ENCODE measurements at places on chromosomes 1 and 21. TPM values are rescaled to one million over a fixed set of nuclear protein-coding genes. Genes with fewer than 3 reads are reported as not detected.

GRCh38 chr1:88056881-88057280 lies 627.2 kb upstream of the PKN2 start:
- DNase-seq: no peak

DNA sequence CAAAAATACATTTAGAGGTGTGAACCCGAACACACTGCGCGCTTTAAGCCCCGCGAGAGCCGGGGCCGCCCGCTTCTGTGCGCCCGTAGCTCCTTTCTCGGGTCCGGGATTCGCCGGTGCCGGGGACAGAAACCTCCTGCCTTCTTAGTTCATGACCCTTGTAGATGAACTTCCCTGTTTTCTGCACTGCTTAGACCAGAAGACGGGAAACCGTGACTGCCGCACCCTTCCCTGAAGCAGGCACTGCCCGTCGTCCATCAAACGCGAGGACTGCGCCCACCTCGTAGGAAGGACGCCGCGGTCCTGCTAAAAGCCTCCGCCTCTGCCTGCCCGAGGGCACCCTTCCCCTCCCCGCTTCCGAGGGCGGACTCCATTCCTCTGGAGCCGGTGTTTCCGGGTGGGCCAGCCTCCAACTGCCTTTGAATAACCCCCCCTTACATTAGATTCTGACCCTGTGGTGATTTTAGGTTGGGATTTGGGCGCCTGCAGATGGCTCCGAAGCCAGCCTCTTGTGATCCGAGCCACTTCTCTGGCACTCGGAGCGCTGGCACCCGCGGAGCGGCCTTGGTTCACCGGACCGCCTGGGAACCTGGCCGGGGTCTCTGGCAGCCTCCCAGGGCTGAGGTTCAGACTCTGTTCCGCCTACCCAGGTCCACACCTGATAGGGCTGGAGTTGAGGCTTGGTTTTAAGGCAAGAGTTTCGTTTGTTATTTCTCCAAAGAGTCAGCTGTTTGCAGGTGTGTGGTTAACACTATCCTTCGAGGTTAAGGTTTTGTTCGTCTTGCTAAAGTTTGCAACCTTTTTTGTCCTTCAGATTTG lies 1.2 kb upstream of the PTTG1IP start:
- peak; percentile 87 for DNase-seq

GRCh38 chr1:31010086-31010989 lies 55.2 kb downstream of the PUM1 start:
- DNase-seq: no peak

GRCh38 chr1:194014014-194014413 lies 827.6 kb upstream of the B3GALT2 start:
- DNase-seq: no peak

GRCh38 chr1:190597294-190597693 lies 119.6 kb upstream of the BRINP3 start:
- DNase-seq: no peak

DNA sequence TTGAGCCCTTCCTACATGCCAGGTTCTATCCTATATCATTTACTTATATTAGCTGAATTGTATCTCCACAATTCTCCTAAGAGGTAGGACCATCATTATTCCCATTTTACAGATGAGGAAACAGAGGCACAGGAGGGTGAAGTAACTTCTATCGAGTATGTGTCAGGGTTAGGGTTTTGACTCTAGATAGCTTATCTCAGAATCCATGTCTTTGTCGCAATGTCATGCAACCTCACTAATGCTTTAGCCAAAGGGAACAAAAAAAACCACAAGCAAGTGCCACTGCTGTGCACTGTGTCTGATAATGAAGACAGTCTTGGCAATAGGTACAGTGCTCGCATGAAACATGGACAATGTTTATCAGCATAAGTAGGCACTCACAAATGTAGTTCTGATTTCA lies 95.4 kb upstream of the CLDN14 start:
- DNase-seq: no peak

GRCh38 chr1:93002781-93003180 lies 41.5 kb upstream of the DIPK1A start:
- DNase-seq: no peak

DNA sequence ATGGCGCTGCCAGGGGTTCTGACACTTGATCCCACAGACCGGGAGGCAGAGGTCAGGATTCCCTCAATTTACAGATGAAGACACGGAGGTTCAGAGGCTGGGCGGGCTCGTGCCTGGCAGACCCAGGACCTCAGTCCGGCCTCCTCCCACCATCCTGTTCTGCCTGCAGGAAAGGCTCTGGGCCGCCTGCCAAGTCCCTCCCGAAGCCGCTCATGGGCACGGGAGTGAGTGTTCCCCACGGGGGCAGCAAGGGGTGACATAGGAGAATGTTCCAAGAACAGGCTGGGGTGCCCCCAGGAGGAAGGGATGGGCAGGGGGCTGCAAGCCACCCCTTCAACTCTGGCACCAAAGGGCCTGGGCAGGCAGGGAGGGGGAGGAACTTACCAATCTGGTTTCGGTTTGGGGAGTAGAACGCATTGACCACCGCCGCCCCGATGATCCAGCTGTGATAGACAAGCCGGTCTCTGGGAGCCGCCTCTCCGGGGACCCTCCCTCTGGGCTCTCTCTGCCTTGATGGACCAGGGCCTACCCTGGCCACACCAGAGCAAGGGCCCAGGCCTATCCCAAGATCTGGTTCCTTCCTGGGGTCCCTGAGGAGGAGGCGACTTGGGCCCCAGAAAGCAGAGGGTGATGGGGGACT lies 7.5 kb downstream of the PRXL2B start:
- peak; percentile 82 for DNase-seq

DNA sequence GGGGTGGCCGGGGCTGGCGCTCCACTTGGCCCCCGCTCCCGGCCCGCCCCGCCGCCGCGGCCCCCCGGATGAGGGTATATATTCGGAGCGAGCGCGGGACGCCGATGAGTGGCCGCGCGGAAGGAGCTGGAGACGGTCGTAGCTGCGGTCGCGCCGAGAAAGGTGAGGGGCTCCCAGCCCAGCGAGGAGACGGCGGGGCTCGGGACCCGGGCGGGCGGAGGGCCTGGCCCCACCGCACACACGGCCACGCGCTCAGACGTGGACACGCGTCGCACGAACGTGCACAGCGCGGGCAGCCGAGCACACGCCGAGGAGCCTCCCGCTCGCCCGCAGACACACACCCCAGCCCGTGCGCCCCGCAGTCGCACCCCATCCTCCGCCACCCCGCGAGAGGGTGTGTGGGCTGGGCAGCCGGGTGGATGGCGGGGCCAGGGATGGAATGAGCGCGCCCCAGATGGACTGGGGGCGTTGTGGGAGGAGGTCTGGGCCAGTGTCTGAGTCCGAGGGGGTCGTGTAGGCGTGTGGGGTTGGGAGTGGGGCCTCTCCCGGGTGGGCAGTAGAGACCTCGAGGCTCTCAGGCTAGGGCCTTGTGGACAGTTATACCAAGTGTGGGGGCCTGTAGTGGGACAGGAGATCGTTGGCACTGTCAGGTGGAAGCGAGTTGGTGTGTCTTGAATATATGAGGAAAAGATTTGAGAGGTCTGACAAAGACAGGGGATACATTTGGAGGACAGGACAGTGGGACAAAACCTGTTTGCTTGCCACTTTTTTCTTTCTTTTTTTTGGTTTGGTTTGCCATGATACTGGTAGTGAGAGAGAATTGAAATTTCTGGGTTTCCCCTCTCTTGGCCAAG lies at the start of gene UAP1:
Gene UAP1 (plus strand): TSS at position 107 of the 854 bp plus-strand sequence. CDS start 4,347 bp downstream, outside the sequence.
- DNase-seq: no peak

OR10Z1 gene
- total RNA-seq: not detected

TDRD5 gene
- total RNA-seq: not detected

SYDE2 gene
- 14.3 TPM for total RNA-seq

CENPF gene
- total RNA-seq: 1.6 TPM
